ENCODE measurements at places on chromosomes 16 and 17.

DNA sequence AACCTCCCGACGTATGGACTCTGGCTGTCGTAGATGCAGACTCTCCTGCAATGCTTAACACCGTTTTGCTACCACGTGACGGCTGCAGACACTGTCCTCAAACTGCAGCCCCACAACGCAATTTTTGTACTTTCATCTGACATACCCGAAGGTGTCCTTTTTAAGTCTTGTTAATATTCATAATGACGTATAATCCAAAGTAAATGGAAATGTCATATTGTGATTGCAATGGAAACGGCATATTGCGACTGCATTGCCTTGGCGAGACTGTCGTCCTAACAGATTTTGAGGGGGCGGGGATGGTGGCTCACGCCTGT lies 79.3 kb upstream of the TBC1D3K start:
- no peak for DNase-seq

GRCh38 chr17:67239597-67239996 lies 5.4 kb downstream of the HELZ start:
- no peak for DNase-seq

DNA sequence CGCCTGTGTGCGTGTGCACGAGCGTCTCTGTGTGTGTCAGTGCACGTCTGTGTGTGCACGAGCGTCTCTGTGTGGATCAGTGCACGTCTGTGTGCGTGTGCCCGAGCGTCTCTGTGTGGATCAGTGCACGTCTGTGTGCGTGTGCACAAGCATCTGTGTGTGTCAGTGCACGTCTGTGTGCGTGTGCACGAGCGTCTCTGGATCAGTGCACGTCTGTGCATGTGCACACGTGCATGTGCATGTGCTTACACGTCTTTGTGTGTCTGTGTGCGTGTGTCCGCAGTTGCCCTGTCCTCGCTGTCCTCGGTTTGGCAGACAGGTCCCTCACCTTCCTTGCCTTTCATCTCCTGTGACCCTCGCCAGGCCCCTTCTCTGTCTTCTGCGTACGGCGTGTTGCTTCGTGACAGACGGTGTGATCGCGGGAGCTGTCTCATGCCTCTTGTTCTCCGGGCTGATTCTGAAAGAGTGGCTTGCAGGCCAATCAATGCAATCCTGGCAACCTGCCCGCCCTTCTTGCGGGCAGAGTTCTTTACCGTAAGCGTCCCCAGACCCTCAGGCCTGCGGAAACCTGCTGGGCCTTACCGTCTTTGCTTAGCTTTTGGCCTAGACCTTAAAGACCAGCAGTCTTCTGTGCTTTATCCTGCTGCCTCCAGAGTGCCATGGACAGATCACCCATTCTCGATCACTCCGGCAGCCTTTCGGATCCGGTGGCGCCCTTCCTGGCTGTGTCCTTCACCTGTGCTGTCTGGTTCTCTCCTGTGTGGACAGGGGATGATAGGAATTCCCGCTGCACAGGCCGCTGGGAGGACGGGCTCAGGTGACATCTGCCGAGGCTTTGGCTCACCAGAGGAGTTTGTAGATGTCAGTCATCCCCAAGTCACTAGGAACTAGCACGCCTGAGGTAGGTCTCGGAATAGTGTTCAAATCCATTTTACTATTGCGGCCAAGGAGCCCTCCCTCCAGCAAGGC lies 18.5 kb downstream of the MLYCD start:
- no peak for DNase-seq

GRCh38 chr17:16975277-16975651 lies 3.3 kb upstream of the TNFRSF13B start:
- DNase-seq: peak; percentile 1

- DNase-seq: no peak
These were observed 22.6 kb upstream of the PMP22 start for GRCh38 chr17:15287538-15288267.

DNA sequence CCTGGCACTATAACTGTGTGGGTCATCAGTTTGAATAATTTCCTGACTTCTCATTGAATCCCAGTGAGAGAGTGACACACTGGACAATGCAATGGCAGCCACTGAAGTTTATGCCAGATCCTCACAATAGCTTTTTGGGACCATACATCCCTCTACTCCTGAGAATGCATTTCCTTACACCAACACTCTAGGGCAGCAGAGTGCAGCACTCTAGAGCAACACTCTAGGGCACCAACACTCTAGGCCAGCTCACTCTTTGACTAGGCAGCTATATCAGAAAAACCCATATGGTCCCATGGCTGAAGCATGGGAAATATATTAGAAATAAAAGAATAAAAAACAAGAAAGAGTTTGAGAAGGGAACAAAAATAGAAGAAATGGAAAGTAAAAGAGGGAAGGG lies 309.2 kb downstream of the MAP2K6 start:
- no peak for DNase-seq
